Renal pelvis (tissue), 12 donors: ENCODE measurements at places on chromosomes 6 and 20. TPM values are rescaled to one million over a fixed set of nuclear protein-coding genes. Genes with fewer than 3 reads are reported as not detected.

Gene LIN28B
- 0.32 TPM for polyA plus RNA-seq

Gene TRIM39
- polyA plus RNA-seq = 14.5 TPM

Gene TMC2
- 0.31 TPM for polyA plus RNA-seq

Gene RREB1
- 27.5 TPM for polyA plus RNA-seq

Gene AKAP12
- 145 TPM for polyA plus RNA-seq

Gene NKX2-2
- polyA plus RNA-seq = 0.07 TPM

Gene NRM
- 43.5 TPM for polyA plus RNA-seq

Gene SIRPB2
- 1.0 TPM for polyA plus RNA-seq

Gene CFAP61
- polyA plus RNA-seq = 2.8 TPM

Gene TNFRSF21
- polyA plus RNA-seq = 30.8 TPM

Gene TNXB
- polyA plus RNA-seq = 5.6 TPM

Gene CST11
- polyA plus RNA-seq = 0.26 TPM

Gene SYTL3
- 3.8 TPM for polyA plus RNA-seq

Gene MOCS1
- polyA plus RNA-seq = 12.4 TPM

Gene TINAG
- 27.1 TPM for polyA plus RNA-seq

Gene GHRH
- polyA plus RNA-seq = not detected

Gene ID4
- 133 TPM for polyA plus RNA-seq

Gene PKIB
- polyA plus RNA-seq = 2.4 TPM

DNA sequence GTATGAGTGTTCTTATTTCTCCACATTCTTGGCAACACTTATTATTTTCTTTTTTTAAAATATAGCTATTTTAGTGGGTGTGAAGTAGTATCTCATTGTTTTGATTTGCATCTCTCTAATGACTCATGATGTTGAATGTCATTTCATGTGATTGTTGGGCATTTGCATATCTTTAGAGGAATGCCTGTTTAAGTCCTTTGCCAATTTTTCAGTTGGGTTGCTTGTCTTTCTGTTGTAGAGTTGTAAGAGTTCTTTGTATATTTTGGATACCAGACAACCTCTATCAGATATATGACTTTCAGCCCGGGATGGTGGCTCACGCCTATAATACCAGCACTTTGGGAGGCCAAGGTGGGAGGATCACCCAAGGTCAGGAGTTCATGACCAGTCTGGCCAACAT, 5.1 kb upstream of the POPDC3 start:
- no peak for DNase-seq

GRCh38 chr20:46099491-46100287, 9.9 kb upstream of the NCOA5 start:
- DNase-seq = no peak

DNA sequence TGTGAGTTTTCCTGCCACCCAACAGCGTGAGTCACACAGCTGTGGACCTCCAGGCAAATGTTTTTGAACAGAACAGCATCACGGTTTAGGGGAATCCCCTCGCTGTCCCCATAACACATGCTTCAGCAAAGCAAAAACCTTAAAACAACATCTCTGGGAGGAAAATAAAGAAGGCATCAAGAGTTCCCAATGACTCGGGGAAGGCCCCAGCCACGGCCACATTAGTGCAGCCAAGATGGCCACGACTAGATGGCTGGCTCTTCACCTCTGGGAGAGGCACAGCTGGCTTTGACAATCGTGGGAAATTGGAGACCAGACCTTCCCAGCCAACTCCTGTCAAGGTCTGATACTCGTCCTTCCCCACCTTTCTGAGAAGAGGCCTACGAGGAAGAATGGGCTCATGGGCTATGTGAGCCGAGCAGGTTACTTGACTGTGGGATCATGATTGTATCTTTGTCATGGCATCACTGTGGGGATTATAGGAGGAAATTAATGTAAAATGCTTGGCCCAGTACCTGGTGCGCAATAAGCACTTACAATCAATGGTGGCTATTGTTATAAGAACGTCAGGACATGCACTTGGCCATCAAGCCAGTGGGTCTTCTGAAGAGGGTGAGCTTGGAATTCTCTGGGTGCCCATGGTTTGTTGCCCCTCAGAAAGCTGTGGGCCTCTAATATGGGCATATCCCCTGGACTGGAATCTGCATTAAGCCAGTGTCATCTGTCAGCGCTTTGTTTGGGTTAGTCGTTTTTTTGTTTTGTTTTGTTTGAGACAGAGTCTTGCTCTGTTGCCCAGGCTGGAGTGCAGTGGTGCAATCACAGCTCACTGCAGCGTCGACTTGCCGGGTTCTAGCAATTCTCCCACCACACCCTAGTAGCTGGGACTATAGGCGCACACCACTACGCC, 43.6 kb downstream of the FGD2 start:
- DNase-seq = no peak

GRCh38 chr6:118897386-118897785, 3.4 kb downstream of the ASF1A start:
- DNase-seq = no peak

GRCh38 chr6:56528412-56528841, 114.3 kb downstream of the DST start:
- DNase-seq = no peak

GRCh38 chr6:139037490-139037889, 8.9 kb downstream of the ABRACL start:
- DNase-seq = no peak

- no peak for DNase-seq
These were observed 14.3 kb upstream of the ZC3H12D start for GRCh38 chr6:149499066-149499465.

GRCh38 chr6:143476545-143476944, 25.9 kb downstream of the PEX3 start:
- no peak for DNase-seq

DNA sequence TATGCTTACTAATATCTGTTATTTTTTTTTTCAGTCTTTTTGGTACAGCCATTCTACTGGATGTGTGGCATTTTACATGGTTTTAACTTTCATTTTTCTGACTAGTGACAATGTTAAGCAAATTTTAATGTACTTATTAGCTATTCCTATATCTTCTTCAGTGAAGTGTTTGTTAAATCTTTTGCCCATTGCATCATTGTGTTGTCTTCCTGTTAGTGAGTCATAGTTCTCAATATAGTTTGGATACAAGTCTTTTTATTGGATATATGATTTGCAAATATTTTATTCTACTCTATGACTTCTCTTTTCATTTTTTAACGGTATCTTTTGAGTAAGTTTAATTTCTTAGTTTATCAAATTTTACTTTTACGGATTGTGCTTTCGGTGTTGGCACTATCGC, 519.4 kb downstream of the CDKAL1 start:
- DNase-seq = no peak

- DNase-seq = no peak
These were observed 64.3 kb downstream of the FAM83B start for GRCh38 chr6:54910921-54911320.

DNA sequence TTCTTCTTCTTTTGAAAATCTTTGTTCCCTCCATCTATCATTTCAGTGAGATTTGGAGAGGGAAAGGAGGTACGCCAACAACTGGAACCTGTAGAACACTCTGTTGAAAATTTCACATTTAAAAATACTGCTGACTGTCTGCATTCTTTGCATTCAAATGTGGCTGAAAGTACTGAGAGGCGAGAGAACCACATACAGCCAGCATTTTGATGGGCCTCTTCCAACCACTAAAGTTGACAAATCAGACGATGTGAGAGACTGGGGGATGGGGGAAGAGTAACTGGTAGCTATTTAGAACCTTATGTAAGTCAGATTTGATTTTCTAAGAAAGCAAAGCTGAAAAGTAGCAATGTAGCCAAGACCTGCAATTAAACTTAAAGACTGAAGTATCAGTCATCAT, 77.5 kb downstream of the FKBP5 start:
- no peak for DNase-seq

DNA sequence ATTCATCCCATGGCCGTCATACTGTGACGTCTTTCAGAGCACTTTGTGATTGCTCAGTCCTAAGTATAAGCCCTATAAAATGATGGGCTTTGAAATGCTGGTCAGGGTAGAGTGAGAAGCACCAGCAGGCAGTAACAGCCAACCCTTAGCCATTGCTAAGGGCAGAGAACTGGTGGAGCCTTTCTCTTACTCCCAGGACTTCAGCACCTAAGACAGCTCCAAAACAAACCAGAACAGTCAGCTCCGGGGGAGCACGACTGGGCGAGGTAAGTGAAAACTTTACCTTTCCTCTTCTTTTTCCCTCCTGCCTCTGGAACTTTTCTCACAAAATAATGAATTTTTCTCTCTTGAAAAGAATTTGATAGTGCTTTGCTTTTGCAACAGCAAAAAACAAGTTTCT, at the start of gene VIP:
TSS of gene VIP (plus strand) at position 104 of the 400 bp plus-strand sequence. CDS start 1,381 bp downstream, outside the sequence.
- DNase-seq = peak; percentile 30

DNA sequence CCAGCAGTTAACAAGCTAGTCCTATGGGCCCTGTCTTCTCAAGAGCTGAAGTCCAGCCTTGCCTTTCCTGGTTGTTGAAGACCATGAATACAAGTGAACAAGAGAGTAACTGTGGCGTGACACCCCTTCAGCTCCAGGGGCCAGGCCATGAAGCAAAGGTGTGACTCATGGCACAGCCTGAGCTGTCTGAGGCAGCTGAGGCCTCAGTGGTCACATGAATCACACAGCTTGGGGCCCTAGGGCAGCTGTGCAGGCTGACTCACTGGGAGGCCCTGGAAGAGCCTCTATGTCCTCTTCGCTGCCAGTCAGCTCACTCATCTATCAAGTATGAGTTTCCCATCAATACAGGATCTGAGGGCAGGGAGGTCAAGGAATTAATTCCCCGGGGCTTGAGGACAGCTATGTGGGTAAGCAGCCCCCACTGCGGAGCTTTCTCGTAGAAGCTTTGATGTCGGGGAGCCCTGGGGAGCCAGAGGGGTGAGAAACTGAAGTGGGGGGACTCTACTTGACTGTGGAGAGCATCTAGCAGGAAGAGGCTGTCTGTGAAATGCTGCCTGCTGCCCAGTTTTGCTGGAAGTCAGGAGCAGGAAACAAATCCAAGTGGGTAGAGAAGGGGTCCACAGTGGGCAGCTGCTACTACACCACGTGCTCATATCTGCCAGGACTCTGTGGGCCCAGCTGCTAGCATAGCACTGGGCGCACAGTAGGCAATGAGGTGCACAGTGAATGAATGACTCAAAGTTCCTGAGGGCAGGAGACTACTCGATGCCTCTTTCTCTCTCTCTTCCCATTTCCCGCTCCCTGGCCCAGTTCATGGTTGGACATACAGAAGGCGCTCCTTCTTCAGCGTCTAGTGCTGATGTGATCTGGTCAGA, 13.7 kb upstream of the FAM83C start:
- no peak for DNase-seq

DNA sequence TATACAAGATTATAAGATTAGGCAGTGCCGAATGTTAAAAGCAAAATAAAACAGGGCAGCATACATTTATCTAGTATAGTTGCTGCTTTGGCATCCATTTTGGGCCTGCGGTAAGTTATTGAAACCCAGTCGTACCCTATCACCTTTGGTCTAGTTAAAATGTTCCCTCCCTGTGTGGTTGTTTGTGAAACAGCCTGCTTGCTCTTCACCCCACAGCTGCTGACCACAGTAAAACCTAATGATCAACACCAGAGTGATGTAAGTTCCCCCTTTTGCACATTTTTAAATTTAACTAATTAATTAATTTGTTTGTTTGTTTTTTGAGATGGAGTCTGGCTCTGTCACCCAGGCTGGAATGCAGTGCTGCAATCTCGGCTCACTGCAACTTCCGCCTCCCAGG, 50.3 kb upstream of the TXNDC5 start:
- no peak for DNase-seq

GRCh38 chr20:33732166-33732970, 572 bp downstream of the ZNF341 start:
- no peak for DNase-seq

DNA sequence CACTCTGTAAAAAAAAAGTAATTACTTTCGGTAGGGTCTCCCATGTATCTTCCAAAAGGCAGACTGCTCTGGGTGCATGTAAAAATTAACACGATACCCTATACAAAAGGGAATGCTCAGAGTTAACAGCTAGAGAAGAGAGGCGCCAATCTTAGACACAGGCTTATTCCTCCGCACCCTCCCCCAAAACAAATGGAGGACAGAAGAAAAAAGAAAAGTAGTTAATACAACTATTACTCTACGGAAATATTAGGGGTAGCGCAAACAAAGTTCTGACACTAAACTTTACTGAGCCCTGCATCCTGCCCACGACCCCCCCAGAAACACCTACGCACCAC, 331 bp upstream of the UFL1 start:
- no peak for DNase-seq

DNA sequence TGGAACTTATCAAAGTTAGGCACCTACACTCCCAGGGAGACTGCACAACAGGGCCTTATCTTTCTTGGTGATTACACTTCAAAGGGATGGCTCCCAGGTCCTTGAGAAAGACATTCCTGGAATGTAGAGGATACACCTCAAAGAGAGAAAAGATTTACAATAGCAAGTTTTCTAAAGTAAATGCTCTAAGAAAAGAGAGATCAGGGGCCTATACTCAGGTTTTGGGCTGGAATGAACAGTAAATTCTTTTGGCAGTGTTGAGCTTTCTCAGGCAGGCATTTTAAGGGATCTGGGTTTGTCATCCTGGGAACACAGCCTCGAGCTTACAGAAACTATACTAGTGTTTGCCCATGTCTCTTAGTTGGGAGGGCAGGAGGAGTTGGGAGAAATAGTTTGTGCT, 31.7 kb upstream of the ME1 start:
- no peak for DNase-seq

- no peak for DNase-seq
These were observed 88.2 kb downstream of the GJA1 start for GRCh38 chr6:121523628-121524027.
